NCI-H2171 (cell line): ENCODE measurements at places on chromosomes 13 and 19.

DNA sequence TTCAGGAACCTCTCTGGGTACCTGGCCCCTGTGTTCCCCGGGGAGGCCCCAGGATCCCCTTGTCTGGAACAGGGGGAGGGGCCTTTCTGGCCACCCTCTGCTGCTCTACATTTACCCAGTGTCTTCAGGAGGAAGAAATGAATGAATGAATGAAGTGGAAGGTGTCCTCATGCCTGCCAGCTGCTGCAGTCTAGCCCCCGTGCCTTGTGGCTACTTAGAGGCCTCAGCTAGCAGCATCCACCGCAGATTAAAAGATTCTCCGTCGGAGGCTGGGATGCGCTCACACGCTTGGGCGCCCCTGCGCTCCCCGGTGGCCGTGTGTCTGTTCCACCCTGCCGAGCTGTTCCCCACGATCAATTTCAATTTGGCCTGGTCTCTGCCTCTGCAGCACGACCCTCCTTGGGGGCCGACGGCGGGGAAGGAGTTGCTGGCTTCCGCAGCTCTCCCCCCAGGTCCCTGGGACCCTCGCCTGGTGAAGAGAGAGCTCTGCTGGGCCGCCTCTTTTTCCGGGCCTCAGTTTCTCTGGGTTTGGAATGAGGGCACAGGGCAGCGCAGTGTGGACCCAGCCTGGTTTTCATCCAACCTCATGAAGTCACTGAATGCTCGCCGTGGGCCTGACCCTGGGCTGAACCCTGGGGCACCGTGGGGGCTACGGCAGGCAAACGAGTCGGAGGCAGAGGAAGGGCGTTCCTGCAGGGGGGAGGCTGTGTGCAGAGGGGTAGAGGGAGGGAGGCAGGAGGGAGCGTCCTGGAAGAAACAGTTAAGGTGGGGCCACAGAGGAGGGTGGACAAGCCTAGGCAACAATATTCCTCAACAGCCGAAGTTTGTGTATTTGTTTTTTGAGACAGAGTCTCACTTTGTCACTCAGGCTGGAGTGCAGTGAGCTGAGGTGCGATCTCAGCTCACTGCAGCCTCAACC, 28.3 kb downstream of the EFNA2 start:
- no peak for DNase-seq

DNA sequence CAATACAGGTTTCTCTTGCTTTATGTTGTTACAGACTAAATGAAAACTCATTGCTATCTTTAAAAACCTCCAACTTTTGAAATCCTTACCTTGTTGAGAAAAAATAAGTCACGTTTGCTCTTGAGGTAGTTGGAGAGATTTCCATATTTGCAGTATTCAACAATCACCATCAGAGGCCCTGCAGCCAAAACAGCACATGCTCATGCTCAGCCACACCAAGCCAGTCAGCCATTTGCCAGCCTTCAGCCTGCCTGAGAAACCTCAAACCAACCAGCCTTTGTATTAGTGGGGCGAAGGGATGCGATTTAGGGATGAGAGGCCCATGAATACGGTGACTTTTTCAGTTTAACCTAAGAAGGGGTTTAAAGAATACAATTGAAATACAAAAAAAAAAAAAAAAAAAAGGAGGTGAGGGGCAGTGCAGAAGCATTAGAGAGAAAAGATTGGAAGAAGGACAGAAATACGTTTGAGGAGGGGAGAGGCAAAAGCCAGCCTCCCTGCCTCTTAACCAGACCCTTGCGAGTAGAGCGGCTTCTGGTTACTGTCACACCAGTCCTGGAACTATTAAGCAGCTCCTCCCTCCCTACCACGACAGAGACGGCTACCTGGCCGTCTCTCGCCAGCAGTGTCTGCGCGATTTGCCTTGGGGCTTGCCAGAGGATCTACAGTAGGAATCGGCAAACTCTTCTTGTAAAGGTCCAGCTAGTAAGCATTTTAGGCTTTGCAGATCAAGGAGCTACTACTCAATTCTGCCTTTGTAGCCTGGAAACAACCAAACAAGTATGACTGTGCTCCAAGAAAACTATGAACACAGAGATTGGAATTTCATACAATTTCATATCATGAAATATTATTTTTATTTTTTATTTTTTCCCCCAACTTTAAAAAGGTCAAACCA, 167.3 kb downstream of the FLT1 start:
- no peak for DNase-seq

DNA sequence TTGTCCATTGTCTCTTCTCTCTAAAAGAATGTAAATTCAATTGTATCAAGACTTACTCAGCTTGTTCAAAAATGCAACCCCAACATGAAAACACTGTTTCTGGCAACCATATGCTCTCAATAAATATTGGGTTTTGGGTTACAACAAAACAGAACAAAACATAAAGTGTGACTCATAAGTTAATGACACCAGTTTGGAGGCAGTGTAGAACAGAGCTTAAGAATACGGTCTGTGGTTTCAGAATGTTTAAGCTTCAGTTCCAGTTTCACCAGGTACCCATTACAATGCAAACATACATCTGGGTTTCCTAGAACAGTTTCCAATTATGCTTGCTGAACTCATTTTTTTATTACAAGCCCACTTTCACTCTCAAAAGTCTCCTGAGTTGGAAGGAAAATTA, 285.8 kb upstream of the PCDH9 start:
- no peak for DNase-seq

DNA sequence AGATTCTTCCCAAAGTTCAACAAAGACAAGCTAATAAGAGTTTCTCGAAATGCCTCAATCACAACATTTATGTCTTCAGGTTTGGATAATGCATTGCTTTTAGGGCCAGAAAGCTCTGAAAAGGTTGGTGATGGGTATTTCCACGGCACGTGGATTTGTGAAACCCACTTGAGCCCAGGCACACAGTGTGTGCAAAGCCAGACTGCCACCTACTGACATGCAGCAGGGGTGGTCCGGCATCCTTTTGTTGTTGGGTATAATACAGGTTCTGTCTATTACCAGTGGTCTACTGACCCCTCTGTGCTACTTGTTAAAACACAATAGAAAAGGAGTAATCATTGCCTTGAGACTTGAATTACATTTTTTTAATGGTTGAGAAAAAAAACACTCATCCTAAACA, 225.6 kb downstream of the RAP2A start:
- DNase-seq: no peak
